ENCODE measurements at places on chromosomes 1 and 21. TPM values are rescaled to one million over a fixed set of nuclear protein-coding genes. Genes with fewer than 3 reads are reported as not detected.

- H3K27me3 ChIP-seq: no peaks in the 10 kb centered on the region
- no peak overlapping the region for H3K27ac ChIP-seq
- H3K36me3 ChIP-seq: peaks cover 24% of the 10 kb centered on the region
- no peak overlapping the region for H3K4me3 ChIP-seq
- no peak for DNase-seq
These were observed 11.7 kb downstream of the UBE2G2 start for GRCh38 chr21:44789880-44790279.

Gene FABP3
- total RNA-seq: not detected

Gene KCNK1
- 2.3 TPM for total RNA-seq

Gene ARHGAP30
- total RNA-seq: 139 TPM

DNA sequence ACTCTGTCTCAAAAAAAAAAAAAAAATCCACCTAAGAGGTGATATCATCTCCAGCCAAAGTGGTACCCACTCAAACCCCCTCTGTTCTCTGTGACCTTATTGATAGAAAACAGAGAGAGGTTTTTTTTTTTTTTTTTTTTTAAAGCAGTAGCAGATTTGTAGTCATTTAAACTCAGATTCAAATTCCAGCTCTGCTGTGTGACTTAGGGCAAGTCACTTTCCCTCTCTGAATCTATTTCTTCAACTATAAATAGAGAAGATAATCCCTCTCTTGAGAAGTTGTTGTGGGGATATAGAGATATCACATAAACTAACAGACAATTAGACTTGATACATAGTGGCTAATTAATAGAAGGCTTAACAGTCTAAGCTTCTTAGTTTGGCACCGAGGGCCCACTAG lies 48.4 kb downstream of the NKAIN1 start:
- H3K27ac ChIP-seq: no peak overlapping the region
- DNase-seq: no peak
- H3K27me3 ChIP-seq: no peaks in the 10 kb centered on the region
- no peaks in the 10 kb centered on the region for H3K36me3 ChIP-seq

Gene AKR7A3
- total RNA-seq: 1.8 TPM

Gene AKT3
- 39.1 TPM for total RNA-seq

- H3K4me1 ChIP-seq: no peaks in the 10 kb centered on the region
- no peaks in the 10 kb centered on the region for H3K27me3 ChIP-seq
- H3K27ac ChIP-seq: no peak overlapping the region
- no peak for DNase-seq
These were observed 684.4 kb downstream of the PLA2G4A start for GRCh38 chr1:187513190-187513589.

Gene SELP
- total RNA-seq: not detected

DNA sequence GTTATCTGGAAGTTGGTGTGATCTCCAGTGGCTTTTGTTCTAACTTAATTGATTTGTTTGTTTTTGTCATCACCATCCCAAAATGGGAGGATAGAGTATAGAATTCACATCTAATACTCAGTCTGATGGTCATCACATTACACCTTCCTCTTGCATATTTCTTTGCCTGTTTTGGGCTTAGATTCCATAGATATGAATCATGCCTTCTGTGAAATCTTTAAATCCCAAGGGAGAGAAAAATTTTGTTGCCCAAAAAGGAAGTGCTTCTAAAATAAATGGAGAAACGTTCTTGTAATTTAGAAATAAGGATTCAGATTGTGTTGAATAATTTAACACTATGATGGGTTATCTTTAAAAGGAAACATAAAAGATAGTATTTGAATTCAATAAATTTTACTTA lies 446.0 kb upstream of the LRRC7 start:
- H3K4me1 ChIP-seq: no peaks in the 10 kb centered on the region
- H3K27me3 ChIP-seq: no peaks in the 10 kb centered on the region
- no peak overlapping the region for H3K4me3 ChIP-seq
- H3K36me3 ChIP-seq: no peaks in the 10 kb centered on the region
- no peak overlapping the region for H3K27ac ChIP-seq
- no peak for DNase-seq

- no peak overlapping the region for H3K27ac ChIP-seq
- H3K36me3 ChIP-seq: no peaks in the 10 kb centered on the region
- H3K4me3 ChIP-seq: no peak overlapping the region
These were observed 142.5 kb downstream of the OLFM3 start for GRCh38 chr1:101854271-101854670.

DNA sequence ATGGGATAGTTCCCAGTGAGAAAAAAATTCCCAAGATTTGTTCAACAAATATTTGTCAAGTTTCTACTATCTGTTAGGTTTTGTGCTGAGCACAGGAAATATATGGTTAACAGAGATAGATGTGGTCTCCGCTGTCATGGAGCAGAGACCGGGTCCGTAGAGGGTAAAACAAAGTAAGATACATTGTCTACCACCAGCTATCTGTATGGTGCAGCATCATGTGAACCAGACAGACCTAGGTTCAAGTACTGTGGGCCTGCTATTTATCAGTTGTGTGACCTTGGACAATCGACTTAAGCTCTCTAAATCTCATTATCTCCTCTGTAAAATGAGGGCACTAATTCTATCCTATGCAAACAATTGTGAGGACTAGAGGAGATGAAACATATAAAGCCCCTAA lies 109.8 kb downstream of the DUSP10 start:
- no peaks in the 10 kb centered on the region for H3K4me1 ChIP-seq
- no peak overlapping the region for H3K27ac ChIP-seq
- no peak overlapping the region for H3K4me3 ChIP-seq
- no peaks in the 10 kb centered on the region for H3K36me3 ChIP-seq
- DNase-seq: no peak
- peaks cover 4% of the 10 kb centered on the region for H3K27me3 ChIP-seq

DNA sequence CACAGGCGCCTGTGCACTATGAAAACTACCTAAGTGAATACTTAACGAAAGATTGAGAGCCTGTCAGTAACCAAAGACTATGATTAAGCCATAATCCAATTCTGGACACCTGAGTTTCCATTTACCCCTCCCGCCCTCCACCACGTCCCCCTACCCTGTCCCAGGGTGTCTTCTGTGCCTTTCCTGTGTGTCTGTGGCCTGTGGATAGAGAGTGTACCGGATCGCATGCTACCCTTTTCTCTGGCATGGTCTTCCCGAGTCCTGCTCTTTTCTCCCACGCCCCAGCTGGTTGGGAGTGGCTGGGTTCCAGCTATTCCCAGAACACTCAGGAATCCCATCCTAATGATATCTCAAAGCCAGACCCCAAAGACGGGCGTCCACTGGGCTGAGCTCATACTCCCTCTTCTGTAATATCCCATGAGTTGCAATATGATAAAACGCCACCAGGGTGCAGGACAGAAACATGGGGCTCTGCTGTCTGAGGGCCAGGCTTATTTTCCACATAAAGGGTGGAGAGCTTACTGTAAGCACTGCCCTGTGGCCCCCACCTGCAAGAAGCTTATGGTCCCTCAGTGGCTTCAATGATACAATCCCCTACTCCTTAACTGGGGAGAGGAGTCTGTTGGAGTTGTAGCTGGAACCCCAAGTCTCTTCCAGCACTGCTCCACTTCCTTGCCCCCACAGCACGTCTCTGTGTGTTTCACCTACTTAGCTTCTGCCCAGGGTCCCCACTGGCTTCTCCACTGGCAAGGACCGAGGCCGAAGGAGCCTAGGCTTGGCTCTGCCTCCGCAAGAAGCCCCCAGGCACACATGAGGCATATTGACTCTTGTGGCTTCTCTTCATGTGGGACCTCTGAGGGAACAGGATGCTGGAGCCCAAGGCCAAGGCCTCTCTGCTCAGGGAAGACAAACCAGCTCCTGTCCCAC lies 17.6 kb upstream of the ALX3 start:
- H3K27ac ChIP-seq: no peak overlapping the region
- DNase-seq: peak; percentile 87
- H3K36me3 ChIP-seq: no peaks in the 10 kb centered on the region
- H3K4me3 ChIP-seq: no peak overlapping the region
- peaks cover 59% of the 10 kb centered on the region for H3K27me3 ChIP-seq

Gene HNRNPCL4
- total RNA-seq: not detected
